ENCODE measurements at places on chromosomes 5 and 9.

DNA sequence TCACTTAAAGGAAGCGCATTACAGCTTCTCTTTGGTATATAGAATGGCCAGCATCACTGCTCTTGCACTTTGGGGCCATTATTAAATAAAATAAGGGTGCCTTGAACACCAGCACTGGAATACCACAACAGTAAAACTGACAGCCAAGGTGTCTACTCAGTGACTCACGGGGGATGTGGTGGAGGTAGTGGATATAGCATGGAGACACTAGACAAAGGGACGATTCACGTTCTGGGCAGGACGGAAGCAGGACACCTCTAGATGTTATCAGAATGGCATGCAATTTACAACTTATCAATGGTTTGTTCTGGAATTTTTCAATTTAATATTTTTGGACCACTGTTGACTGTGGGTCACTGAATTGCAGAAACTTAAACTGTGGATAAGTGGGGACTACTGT, 32.9 kb upstream of the PDE8B start:
- no peak for DNase-seq

GRCh38 chr9:131008563-131008908, 438 bp upstream of the LAMC3 start:
- no peak for DNase-seq

- DNase-seq, result no peak
Observed at GRCh38 chr9:4890242-4890641, 94.8 kb upstream of the JAK2 start.

DNA sequence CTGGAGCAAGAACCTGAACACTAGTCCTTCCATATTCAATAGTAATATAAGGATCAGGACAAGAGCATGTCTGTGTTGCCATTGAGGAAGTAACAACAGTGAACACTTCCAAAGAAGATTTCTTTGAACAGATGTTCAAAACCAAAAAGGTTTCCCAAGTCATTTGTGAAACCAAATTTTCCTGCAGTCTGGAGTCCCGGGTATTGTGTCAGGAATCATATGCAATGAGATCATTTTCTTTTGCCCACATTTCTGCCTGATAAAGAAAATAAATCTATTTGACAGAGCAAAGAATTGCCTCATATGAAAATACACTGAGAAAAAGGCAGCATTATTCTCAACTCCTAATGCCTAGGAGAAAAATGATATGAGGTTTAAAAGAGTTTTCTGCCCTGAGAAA, 151.7 kb downstream of the SNX18 start:
- DNase-seq, result no peak

- no peak for DNase-seq
Observed at GRCh38 chr9:684054-684890, 157.2 kb upstream of the DMRT1 start.

DNA sequence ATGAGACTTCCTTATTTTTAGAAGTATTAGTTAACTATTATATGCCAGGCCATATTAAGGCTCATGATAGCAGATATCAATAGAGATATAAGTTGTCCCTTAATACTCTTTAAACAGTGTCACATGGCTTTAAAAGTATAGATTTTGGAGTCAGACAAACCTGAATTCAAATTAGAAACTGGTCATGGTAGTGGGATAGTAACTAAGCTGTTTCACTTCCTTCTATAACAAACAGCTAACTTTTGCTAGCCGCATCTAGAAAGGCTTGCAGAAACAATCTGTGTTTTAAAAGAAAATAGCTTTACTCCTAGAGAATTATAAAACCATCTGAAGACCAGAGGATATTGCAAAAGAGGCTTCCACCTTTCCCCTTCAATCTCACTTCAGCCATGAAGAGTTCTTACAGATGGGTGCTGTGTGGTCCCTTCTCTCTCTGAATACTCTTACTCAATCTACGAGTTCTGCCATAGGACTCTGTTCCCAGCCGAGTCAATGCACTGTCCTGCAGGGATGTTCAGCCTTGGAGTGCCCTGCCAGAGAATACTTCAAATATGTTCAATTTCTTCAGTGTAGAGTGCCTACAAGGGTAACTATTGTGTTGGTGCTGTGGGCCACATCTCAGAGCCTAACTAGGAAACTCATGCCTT, 810.2 kb downstream of the EFNA5 start:
- DNase-seq, result no peak

- DNase-seq, result no peak
Observed at GRCh38 chr9:126842977-126843799, 17.3 kb upstream of the ZBTB34 start.

DNA sequence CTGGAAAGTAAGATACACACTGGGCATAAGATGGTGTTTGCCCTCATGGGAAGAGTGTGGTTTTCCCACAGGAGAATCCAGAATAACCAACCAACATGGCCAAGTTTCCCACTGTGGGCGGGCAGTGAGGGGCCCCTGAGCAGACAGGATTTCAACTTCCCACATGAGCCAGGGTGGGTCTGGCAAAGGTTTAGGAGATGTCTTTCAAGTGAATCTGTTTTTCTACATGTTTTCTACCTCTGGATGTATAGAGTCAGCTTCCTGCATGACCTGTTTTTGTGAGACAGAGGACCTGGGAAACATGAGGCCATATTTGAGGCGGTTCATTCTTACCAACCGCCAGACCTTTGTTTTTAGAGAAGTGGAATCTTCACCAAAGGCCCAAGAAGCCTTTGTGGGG, 100.5 kb downstream of the TLE4 start:
- no peak for DNase-seq

DNA sequence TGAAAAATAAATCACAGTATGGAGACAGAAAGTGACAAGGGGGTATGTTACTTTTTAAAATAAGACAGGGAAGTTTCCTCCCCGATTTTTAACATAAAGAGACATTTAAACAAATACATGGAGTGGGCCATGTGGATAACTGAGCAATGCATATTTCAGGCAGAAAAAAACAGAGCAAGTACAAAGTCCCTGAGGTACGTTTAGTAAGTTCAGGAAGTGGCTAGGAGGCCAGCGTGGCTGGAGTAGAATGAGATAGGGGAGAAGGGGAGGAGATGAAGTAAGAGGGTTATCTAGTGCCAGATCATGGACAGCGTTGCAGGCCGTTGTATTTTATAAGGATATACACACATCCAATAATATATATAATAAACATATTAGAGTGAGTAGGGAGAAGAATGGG, 84.2 kb upstream of the ELL2 start:
- DNase-seq, result no peak

DNA sequence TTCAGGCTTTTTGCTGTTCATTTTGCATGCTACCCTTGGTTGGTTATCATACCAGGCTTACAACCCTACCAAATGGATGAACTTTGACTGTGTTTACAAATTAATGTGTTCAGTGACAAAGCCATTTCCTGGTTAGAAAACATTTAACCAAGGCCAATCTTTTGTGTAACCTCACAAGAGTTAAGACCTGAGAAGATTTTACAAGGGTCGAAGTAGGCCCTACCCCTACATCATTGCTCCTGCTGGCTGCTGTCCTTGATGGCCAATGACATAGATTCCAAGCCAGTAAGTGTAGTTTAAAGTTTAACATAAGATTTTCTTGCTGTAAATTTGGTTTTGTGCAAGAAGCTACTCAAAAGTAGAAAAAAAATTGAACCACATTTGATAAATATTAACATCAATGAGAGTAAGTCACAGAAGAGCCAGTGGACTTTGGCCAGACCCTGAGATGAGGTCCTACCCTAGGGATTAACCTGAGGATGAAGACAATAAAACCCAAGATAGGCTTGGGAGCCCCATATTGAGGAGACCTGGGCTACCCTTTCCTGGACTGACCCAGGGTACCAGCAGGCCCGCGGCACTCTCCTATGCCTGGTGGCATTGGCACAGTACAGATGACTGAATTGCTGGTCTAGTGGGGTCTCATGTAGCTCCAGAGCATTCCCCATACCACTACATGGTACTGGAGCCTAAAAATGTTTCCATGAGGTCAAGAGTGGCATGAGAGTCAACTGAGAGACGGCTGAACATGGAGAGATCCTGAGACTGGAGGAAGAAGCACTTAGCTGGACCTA, 8.3 kb downstream of the C1QTNF3 start:
- DNase-seq, result no peak

DNA sequence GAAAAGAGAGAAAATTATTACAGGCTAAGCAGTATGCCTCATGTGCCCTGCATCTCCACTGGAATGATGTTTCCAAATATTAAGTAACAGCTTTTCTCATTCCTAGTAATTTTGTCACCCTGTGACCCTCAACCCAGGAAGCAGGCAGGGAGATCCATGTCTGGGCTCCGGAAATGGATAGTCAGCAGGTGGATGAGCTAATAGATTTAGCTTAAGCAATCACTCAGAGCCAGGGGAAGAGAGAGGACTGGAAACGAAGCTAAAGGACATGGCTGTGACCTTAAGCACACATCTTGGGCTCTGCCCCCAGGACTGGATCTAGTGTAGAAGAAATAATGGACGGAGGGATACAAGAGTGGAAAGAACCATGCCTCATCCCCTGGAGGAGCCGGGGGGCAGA, 89.5 kb downstream of the ARSB start:
- no peak for DNase-seq

DNA sequence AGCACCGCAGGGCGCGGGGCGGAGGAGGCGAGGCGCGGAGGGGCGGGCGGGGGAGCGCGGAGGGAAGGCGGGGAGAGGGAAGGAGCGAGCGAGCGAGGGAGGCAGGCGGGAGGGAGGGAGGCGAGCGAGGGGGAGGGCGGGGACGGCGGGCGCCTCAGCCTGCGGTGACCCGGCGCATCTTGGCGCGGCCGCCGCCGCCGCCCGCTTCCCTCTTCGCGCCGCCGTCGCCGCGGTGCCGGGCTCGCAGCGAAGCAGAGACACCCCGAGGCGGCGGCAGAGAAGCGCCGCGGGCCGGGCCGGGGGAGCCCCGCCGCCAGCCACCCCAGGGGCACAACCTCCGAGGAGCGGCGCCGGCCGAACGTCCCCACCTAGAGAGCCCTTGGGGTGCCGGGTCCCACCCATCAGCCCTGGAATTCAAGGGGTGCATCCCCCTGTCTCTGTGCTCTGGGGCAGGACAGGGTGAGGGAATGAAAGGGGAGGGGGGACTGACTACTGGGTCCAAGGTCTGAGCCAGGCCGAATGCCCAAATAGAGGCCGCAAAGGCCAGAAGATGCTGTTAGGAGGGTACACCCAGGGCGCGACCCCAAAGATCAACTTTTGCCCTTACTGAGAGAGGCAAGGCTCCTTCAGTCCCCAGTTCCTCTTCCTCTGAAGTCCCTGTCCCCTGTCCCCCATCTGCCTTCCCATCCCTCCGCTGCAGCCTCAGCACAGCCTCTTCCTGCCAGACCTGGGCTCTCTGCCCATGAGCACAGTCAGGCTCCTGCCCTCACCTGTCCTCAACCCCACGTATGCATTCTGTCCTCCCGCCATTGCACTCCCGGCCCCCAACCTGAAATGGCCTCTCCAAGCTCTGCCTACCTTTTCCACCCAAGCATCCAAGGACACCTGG, at the start of gene ADAMTS2:
TSS of gene ADAMTS2 (minus strand) at position 29 of the 889 bp plus-strand sequence. CDS start 133 bp downstream, outside the sequence.
- no peak for DNase-seq

GRCh38 chr5:55816342-55816741, 34.8 kb upstream of the IL31RA start:
- no peak for DNase-seq

DNA sequence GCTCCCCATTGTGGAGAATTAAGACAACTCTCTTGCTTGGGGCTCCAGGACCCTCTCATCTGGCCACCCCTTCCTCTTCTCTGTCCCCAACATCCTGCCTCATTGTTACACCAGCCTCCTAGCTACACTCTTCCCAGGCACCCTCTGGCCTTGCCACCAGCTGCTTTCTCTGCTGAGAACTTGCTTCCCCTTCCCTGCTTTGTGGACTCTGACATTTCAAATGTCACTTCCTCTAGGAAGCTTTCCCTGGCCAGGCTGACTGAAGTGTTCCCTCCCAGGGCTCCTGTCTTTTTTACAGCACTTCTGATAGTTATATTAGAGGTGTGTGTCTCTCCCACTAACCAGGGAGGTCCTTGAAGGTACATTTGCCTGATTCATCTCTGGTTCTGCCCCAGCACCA, 194.0 kb upstream of the KLF4 start:
- no peak for DNase-seq

- no peak for DNase-seq
Observed at GRCh38 chr5:133918316-133918715, 50.1 kb downstream of the C5orf15 start.

GRCh38 chr9:97406620-97407177, 5.2 kb upstream of the TDRD7 start:
- DNase-seq, result no peak

GRCh38 chr9:33249087-33249658, 9.2 kb downstream of the SPINK4 start:
- DNase-seq, result no peak

- no peak for DNase-seq
Observed at GRCh38 chr5:138668451-138669380, 84.5 kb upstream of the CTNNA1 start.

- DNase-seq, result no peak
Observed at GRCh38 chr9:113446323-113446740, 17.2 kb upstream of the RGS3 start.

DNA sequence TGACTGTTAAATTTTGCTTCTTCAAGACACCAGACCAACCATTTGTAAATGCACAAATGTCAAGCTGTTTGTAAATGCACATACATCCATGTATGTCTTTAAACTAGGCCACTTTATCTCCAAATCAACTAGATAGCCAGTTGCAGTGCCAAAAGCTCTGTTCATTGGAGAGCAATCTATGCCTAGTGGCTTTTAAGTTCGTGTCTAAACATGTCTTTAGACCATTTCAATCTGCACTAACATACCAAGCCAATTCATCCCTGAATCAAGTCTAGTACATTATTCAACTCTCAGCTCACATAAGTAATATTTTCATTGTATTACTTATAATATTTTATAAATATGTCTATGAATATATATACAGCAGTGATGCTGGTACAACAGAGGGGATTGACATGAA, 985.9 kb downstream of the CDH18 start:
- no peak for DNase-seq

- no peak for DNase-seq
Observed at GRCh38 chr9:34321451-34321850, 7.6 kb downstream of the KIF24 start.

- DNase-seq, result no peak
Observed at GRCh38 chr9:126956917-126957686, 42.5 kb downstream of the RALGPS1 start.

GRCh38 chr5:53820119-53820801, 259.8 kb downstream of the NDUFS4 start:
- no peak for DNase-seq

GRCh38 chr5:113634957-113635356, 121.5 kb downstream of the YTHDC2 start:
- DNase-seq, result no peak

DNA sequence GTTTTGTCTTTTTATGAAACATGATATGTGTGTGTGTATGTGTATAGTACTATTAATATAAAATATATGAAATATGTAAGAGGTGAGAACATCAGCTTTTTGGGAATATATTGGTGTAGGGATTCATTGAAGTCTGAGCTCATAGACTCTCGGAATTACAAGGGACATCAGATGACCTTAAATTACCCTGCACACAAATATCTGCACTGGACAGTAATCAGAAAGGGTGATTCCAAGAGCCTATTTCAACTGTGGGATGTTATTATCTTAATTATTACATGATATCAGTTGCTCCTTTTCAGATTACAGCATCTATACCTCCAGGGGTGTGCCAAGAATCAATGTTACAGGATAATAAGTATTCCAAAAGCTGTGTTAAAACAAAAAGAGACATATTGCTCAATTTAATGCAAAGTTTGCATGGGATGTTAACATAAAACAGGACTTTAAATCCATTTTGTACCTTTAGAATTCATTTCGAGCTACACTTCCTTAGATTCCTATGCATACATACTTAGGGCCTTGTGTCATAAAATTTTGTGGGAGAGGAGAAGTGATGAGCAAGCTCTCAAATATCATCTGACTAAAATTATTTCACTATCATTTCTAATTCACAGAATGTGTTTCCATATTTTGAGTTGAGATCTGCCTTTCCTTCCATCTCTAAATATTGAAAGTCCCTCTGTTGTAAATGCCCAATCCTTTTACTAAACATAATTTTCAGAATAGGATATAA, 365.2 kb downstream of the BRINP1 start:
- no peak for DNase-seq
